ENCODE measurements at places on chromosomes 2 and 18.

GRCh38 chr2:110149330-110150220 lies 34.0 kb upstream of the MALL start:
- DNase-seq = no peak

- no peak for DNase-seq
These were observed 516.5 kb downstream of the XIRP2 start for GRCh38 chr2:167404627-167405284.

DNA sequence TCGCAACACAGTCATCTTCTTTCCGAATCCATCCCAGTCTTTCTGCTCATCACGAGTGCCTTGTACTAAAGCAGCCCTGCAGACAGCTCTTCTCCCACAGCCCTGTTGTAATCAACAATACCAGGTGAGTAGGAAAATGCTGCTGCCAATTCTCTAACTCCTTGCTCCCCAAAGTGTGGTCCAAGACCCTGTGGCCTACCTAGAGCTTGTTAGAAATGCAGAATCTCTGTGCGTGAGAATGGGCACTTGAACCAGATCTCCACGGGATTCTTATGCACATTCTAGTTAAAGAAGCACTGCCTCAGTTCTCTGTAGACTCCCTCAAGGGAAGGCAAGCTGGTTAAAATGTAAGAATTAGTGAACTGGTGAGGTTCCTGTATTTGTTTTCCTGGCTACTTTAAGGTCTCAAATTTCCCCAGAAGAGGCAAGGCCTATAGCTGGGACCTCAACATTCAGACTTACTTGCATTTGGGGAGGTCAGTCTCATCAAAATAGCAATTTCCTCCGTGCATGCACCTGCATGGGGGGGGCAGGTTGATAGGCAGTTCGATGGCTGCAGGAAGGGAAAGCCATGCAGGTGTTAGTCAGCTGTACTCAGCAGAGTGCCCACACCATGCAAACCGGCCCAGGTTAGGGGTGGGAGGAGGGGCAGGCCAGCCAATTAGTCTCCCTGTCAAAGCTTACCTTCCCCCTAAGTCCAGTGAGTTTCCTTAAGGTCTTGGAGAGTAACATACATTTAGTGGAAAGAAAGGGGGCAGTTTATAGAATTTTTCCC lies 70.8 kb downstream of the DHRS9 start:
- DNase-seq = no peak

DNA sequence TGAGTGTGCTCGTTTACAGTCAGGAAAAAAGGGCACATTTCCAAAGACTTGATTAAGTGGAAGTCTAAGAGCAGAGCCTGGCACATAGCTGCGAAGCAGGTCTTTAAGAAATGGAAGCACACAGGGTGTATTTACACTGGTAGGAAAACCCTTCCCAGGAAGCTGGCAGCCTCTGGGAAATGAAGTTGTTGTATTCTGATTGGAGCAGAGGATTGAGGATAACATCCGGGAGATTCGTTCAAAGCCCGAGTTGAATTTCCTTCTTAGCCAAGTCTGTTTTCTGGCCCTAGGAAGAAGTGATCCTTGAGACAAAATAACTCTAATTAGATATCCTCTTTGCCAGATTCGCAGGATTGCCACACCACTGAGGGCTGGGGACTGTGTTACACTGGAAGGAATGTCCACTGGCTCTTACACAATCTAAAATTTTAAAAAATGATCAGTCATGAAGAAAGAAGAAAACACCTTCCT lies 75.9 kb downstream of the ITGB1BP1 start:
- no peak for DNase-seq

- no peak for DNase-seq
These were observed 62.1 kb upstream of the ACKR3 start for GRCh38 chr2:236507393-236508085.

DNA sequence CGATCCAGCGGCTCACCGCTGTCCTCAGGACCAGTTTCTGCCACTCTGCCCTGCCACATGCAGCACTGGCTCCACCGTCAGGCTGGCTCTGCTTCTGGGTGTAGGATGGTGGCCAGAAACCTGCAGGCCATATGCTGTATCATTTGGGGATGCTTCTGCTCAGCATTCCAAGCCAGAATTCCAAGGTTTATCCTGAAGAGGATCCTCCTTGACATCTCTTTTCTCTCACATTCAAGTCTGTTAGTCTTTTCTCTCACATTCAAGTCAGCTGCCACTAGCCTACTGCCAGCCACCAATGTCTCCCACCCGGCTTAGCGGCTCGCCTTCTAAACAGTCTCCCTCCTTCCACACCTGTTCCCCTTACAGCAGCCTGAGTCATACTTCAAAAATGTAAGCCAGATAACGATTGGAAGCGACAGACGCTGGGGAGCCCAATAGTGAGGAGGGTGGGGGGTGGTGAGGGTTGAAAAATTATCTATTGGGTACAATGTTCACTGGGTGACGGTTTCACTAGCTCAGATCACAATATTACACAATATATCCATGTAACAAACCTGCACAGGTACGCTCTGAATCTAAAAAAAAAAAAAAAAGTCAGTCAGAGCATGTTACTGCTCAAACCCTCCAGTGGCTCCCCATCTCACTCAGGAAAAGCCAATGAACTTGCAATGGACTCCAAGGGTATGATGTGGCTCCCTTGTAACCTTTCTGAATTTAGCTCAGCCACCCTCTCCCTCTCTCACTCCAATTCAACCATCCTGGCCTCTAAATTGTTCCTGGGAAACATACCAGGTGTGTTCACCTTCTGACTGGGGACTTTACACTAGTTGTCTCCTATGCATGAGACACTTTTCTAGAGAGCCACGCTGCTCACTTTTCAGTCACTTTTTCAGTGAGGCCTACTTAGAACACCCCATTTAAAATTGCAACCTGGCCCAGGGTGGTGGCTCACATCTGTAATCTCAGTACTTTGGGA lies 38.8 kb upstream of the SP3 start:
- no peak for DNase-seq

- no peak for DNase-seq
These were observed 105.7 kb downstream of the SLC4A3 start for GRCh38 chr2:219733106-219733505.

DNA sequence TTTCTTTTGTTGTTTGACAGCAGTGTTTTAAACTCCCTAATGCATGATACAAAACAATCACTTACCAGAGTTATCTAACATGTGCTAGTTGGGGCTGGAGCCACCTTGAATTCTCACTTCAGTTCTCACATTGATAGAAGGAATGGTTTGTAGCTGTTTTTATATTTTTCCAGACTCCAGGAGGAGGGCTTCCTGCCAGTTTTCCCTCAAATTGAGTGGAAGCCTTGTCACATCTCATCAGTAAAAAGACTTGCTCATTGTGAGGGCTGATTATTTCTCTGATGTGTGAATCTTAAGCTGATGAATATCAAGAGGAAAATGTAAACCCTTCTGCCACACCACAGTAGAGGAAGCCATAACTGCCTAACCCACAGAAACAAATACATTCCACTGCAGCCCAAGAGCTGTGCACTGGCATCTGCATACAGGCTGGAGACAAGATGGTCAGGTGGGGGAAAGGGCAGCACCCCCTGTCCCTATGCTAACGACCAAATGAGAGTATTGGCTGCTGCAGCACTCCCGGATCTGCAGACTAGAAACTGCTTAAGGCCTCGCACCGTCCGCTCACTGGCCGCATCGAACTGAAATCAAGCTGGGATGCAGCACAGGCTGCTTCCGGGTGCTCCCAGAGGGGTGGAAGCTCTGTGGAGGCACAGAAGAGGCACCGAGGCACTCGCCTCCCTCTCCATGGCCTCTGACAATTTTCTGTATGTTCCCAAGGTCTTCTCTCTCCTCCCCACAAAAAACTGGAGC lies 73.7 kb upstream of the TPO start:
- DNase-seq = no peak

DNA sequence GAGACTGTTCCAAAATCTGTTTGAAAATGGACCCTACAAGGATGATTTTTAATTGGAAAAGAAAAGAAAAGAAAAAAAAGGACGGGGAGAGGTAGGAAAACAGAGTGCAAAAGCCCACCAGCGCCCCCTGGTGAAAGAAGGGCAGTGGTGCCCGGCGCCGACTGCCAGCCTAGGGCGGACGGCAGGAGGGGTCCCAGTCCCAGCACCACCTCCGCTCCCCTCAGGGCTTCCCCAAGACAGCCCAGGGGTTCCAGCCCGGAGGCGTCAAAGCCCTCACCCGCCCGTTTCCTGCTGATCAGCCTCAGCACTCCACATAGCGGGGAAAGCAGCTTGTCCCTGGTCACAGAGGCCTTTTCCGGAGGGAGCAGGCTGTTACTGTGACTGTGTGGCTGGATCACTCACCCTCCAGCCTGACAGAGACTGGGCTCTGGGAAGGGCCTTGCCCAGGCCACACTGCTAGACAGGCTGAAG lies 213.9 kb downstream of the TFCP2L1 start:
- peak; percentile 90 for DNase-seq

- no peak for DNase-seq
These were observed 9.1 kb downstream of the EPAS1 start for GRCh38 chr2:46306330-46306751.

GRCh38 chr2:64401529-64401880 lies 52.5 kb upstream of the LGALSL start:
- DNase-seq = no peak
